RWPE1 (cell line): ENCODE measurements at places on chromosomes 1 and 21.

GRCh38 chr1:246959944-246960693 is 28.4 kb upstream of the AHCTF1 start:
- no peak for DNase-seq

GRCh38 chr1:45643978-45644377 is 20.1 kb upstream of the CCDC17 start:
- DNase-seq: no peak

DNA sequence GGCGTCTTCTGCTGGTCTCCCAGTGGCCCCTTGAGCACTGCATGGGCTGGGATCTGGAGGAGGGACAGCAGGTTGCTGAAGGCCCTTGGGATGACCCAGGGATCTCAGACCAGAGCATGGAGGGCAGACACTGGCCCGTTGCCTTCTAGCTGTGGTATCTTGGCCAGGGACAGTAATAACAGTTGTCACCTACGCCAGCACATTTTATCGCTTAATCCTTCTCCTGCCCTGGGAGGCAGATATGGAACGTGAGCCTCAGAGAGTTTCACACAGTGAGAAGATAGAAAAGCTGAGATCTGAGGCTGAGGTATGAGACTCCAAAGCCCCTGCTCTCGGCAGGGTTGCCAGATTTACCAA is 40.1 kb upstream of the RD3 start:
- no peak for DNase-seq

DNA sequence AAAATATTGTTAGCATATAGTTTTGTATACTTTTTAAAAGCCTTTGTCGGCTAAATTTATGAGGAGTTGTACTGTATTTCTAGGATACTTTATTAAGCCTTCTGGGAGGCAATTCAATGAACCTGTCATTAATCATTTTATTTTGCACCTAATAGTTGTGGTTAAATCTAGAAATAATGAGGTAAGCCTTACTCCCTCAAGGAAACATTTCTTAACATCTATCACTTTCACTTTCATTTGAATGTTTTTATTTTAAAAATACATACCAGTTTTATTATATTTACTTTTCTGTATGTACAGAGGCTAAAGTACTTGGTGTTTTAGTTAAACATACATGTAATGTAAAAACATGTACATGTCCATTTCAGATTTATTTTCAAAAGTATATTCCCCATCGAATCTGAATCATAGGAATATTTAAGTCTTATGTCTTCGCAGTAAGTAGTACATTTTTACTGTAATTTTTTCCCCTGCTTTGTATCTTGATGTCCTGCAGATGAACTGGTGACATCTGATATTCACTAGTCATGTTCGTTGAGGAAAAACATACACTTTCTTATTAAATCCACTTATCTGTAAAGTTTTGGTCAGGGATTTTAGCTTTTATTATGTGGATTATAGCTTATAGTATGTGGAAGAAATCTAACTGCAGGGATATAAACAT is 82.8 kb downstream of the DISP1 start:
- DNase-seq: no peak

GRCh38 chr1:53821380-53821779 is 16.7 kb downstream of the NDC1 start:
- DNase-seq: no peak

DNA sequence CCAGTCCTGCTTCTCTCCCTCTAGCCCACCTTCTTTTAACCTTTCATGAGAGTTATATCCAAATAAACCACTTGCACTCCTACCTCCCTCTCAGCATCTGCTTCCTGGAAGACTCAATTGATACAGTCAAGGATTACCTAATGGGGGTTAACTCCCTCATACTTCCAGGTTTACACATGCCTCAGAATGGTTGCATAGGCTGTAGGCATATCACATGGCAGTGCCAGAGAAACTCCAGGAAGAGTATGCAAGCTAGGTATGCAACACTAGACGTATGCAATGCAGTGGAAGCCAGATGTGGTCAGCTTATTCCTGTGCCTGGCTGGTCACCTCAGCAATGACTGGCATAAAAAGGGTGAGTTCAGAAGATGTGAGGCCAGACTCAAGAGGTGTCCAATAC is 32.7 kb upstream of the VANGL1 start:
- DNase-seq: no peak

DNA sequence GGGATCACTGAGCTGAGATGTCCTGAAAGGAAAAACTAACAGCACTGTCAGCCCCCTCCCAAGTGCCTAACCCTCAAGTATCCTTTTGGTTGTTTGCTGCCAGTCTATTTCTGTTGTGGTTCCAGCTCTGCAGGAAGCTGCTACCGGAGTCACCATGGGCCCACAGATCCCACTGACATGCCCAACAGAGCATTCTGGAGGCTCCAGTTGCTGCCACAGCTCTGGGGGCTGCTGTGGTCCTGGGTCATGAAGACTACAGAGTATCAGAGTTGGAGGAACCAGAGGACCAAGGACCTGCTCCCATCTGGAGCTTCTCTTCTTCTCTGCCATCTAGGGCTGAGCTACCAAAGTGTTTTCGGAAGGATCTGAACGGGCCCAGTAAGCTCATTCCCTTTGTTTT is 910 bp downstream of the LCE3A start:
- no peak for DNase-seq

- no peak for DNase-seq
These were observed 20.0 kb upstream of the MFN2 start for GRCh38 chr1:11960276-11960675.
